ENCODE measurements at places on chromosomes 6 and 20. TPM values are rescaled to one million over a fixed set of nuclear protein-coding genes. Genes with fewer than 3 reads are reported as not detected.

DNA sequence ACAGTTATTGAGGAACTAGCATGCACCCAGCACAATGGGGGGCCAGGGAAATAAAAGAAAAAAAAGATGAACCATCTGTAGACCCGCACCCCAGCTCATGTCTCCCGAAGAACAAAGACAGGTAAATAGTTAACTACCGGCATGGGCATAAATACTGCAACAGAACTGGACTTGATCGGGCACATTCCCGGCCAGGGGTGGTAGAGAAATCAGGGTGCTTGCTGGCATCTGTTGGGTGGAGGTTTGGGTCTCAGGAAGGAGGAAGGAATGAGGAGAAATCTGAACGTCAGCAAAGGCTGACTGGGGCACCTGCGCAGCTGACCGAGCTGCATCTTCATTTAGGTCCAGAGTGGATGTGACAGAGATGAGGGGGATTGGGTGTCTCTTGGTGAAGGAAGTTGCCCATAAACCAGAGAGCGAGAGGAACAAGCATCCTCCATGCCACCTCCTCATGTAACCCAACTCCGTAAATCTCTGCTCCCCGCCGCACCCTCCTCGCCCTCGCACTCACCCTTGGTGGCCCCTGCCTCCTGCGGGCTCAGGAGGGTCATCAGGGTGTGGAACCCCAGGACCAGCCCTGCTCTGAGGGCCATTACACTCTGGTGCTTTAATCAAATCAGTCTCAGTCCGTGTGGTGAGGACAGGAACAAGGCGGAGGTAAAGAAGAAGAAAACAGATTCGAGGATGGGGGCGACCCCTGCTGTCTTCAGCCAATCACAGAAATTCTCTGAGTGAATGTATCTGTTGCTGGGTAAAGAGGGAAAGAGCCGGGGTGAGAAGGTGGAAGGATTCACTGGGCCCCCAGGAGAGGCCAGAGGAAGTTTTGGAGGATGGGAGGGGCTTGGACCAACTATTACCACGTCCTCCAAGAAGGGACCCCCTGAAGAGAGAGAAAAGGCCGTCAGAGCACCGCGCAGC lies at the start of gene HLA-DOA:
Gene HLA-DOA (minus strand): TSS at position 648 of the 918 bp plus-strand sequence.
- H3K36me3 ChIP-seq, result no peaks in the 10 kb centered on the region
- no peak for DNase-seq
- peak within 1 kb of the TSS; percentile 15 for H3K4me3 ChIP-seq

The BTBD3 gene
- 13.8 TPM for total RNA-seq

DNA sequence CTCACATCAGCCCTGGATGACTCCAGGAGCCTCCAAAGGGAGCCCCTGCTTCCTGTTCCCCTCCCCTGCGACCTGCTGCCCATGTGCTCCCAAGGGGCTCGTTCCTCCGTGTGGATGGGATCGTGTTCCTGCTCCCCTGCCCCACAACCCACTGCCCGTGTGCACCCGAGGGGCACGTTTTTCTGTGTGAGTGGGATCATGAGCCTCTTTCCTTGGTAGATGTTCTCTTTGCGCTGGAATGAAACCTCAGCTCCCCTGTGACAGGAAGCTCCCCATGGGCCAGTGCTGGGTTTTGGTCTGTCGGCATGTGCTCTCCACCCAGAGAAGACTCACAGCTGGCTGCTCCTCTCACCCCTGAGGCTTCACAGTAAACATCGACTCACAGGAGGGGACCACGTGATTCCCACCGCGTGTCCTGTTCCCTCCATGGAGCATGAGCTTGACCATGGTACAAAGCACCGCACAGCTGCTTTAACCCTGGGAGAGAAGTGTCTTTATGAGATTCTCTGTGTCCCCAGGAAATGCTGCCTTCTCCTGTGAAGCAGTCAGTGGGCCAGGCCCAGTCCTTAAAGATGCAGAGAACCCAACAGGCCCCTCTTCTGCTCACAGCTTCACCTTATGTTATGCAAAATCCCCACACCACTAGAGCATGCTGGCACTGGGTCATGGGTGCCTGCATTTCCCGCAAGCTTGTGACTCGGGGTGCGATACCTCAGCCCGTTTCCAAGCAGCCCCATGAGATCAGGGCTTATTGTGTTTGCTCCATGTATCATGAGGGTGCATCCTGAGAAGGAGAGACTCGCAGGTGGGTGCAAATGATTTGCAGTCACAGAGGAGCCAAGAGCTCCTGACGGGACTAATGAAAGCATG lies 215.1 kb downstream of the ERMARD start:
- no peak overlapping the region for H3K27ac ChIP-seq
- no peaks in the 10 kb centered on the region for H3K36me3 ChIP-seq
- no peak for DNase-seq
- H3K4me1 ChIP-seq, result no peaks in the 10 kb centered on the region
- no peak overlapping the region for H3K4me3 ChIP-seq

DNA sequence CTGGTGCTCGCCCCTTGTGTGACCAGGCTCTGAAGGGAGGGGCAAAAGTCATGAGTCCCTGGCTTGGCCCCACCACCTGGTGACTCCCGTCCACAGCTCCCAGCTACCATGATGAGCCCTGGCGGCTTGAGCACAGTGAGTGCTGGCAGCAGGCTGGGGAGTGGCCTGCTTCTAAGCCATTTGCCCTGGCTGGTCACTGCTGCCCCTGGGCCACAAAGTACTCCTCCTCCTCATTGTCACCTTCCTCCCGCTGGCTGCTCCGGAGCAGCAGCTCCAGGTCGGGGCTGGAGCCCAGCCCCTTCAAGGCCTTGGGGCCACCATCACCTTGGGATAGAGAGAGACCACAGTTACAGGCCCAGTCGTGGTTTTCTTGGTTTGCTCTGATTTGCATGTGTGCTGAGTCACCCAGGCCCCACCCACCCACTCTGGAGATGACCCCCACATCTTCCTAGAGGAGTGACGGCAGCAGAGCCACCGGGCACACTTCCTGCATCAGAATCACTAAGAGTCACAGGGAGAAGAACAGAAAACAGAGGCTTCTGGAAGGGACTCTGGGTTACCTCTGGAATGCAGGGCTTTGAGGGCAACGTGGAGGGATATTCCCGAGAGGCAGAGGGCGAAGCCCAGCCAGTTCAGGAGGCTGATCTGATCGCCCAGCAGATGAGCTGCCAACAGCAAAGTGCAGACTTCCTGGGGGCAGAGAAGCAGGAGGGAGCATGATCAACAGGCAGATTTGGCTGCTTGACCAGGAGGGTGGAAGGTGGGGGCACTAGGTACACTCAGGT lies 42.1 kb upstream of the CDH22 start:
- no peaks in the 10 kb centered on the region for H3K36me3 ChIP-seq

GRCh38 chr6:135412761-135413160 lies 84.8 kb downstream of the AHI1 start:
- no peak overlapping the region for H3K4me3 ChIP-seq
- DNase-seq, result no peak
- no peaks in the 10 kb centered on the region for H3K4me1 ChIP-seq
- no peak overlapping the region for H3K27ac ChIP-seq
- H3K36me3 ChIP-seq, result no peaks in the 10 kb centered on the region
- no peaks in the 10 kb centered on the region for H3K27me3 ChIP-seq

The LATS1 gene
- 11.8 TPM for total RNA-seq

DNA sequence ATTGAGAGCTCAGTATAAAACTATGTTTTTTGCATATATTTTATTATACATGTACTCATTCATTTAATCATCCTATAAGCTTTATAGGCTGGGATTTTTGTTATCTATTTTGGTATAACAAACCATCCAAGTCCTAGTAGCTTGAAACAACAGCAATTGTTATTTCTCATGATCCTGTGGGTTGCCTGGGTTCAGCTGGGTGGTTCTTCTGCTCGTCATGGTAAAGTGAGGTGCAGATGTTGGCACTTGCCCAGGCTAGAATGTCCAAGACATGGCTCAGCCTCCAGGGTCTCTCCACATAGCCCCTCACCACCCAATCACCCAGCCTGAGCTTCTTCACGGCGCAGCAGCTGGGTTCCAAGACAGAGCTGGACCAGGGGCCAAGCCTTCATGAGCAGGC lies 20.8 kb upstream of the TM9SF4 start:
- no peaks in the 10 kb centered on the region for H3K4me1 ChIP-seq
- no peaks in the 10 kb centered on the region for H3K36me3 ChIP-seq
- no peak overlapping the region for H3K27ac ChIP-seq

The SRMS gene
- total RNA-seq, result not detected

The MOG gene
- total RNA-seq, result not detected

- H3K4me1 ChIP-seq, result no peaks in the 10 kb centered on the region
- no peak for DNase-seq
- H3K27me3 ChIP-seq, result no peaks in the 10 kb centered on the region
- H3K27ac ChIP-seq, result no peak overlapping the region
- no peak overlapping the region for H3K4me3 ChIP-seq
These were observed 129.6 kb upstream of the NUP153 start for GRCh38 chr6:17836293-17836692.
